ENCODE measurements at places on chromosomes 5 and 9.

- DNase-seq: no peak
Observed at GRCh38 chr5:108074626-108075025, 307.3 kb downstream of the FBXL17 start.

GRCh38 chr5:38923661-38924451 lies 78.0 kb downstream of the OSMR start:
- DNase-seq: no peak

DNA sequence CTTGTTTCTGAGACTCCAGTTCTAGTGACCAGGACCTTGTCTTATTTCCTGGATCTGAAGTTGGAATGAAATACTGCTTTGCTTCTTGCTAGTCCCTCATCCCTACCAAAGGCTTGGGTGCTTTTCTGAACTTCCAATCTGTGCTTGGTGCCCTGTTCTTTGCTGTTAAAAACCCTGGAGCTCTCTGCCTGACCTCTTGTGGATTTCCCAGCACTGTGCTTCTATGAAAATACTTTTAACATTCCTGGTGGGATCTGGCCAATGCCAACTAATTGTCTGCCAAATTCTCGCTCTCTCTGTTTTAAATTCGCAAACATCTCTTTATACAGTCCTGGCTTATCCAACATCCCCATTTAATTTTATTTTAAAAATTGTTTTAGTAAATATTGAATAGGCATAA lies 26.7 kb upstream of the CSNK1G3 start:
- DNase-seq: no peak

- DNase-seq: no peak
Observed at GRCh38 chr5:164597293-164597900, 1092.0 kb downstream of the MAT2B start.

- no peak for DNase-seq
Observed at GRCh38 chr5:142746532-142747433, 23.4 kb upstream of the ARHGAP26 start.
